ENCODE measurements at places on chromosomes 7 and 10.

DNA sequence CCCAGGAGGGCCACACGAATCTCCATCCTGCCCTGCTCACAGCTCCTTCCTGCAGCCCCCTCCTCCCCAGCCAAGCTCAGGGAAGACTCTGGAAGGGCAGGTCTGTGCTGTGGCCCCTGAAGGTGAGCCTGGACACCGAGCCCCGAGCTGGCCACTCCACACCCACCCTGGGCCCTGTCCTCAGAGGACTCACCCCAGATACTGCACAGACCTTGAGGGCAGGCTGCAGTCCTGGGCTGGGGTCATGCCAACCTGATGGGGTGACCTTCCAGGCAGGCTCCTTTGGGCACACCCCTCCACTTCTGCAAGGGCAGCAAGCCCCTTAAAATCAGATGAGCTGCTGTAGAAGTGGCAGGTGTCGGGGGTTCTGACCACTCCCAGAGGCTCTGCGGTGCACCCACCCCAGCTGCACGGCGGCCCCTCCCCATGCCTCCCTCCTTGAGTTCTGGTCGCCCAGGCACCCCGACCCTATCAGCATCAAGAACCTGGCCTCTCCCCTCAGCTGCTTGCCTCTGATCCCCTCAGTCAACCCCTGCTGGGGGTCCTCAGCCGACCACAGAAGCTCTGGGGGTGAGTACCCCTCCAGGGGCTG lies 24.3 kb downstream of the YKT6 start:
- no peak for DNase-seq

GRCh38 chr10:117165538-117166417 lies 27.7 kb upstream of the VAX1 start:
- DNase-seq, result no peak

DNA sequence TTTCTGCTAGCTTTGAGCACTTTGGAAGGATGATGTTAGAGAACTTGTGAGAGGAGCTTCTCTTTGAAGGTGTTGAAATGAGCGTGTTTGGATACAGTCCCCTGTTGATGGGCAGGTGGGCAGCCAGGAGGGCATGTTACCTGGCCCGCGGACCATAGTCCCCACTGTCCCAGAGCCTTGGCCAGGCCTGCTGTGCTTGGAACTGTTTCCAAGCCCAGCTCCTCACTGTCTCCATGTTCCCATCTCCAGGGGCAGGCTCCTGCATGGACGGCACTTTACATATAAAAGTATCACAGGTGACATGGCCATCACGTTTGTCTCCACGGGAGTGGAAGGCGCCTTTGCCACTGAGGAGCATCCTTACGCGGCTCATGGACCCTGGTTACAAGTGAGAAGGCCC lies 27.2 kb upstream of the TRIM8 start:
- no peak for DNase-seq

GRCh38 chr7:139626817-139627216 lies 103.3 kb downstream of the CLEC2L start:
- DNase-seq, result peak; percentile 51

DNA sequence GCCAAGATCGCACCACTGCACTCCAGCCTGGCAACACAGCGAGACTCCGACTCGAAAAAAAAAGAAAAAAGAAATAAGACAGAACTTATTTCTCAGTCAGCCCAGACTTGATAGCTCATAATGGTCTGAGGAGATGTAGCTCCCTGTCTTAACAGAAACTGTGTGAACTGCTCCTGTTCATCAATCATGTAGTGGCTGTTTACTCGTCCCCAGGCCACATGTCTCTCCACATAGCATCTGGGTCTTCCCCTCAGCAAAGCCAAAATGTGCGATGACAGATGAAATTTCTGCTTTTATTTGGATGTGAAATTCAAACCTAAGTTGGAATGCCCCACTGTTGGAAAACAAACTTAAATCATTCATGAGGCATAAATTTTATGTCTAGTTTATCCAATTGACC lies 219.0 kb downstream of the CACNA2D1 start:
- DNase-seq, result no peak

DNA sequence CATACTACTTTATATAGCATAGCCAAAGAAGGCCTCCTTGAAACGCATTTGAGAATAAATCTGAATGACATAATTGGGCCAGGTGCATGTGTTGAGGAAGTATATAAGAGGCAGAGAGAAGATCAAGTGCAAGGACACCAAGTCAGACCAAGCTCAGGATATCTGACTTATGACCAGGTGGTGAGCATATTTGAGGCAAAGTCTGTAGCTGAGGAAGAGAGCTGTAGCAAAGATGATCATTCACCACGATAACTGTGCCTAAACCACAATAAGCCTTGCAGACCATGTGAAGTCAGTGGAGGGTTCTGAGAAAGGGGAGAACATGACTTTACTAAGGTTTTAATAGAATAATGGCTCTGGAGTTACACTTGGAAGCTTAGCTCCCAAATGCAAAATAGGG lies 292.3 kb downstream of the SORCS1 start:
- DNase-seq, result no peak

DNA sequence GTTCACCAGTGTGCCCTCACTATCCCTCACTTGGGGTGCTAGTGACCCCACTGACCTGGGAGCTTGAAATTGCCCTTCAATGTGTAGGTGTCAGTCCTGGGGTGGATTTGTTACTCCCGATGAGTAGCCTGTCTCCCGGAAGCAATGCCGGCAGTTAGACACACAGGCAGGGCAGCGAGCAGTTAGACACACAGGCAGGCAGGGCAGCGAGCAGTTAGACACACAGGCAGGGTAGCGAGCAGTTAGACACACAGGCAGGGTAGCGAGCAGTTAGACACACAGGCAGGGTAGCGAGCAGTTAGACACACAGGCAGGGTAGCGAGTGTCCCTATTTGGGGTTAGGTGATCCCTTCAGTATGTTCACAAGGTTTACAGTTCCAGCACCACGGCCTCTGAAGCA lies 44.0 kb downstream of the VWA2 start:
- DNase-seq, result no peak

GRCh38 chr10:44105696-44106095 lies 279.2 kb downstream of the CXCL12 start:
- no peak for DNase-seq

DNA sequence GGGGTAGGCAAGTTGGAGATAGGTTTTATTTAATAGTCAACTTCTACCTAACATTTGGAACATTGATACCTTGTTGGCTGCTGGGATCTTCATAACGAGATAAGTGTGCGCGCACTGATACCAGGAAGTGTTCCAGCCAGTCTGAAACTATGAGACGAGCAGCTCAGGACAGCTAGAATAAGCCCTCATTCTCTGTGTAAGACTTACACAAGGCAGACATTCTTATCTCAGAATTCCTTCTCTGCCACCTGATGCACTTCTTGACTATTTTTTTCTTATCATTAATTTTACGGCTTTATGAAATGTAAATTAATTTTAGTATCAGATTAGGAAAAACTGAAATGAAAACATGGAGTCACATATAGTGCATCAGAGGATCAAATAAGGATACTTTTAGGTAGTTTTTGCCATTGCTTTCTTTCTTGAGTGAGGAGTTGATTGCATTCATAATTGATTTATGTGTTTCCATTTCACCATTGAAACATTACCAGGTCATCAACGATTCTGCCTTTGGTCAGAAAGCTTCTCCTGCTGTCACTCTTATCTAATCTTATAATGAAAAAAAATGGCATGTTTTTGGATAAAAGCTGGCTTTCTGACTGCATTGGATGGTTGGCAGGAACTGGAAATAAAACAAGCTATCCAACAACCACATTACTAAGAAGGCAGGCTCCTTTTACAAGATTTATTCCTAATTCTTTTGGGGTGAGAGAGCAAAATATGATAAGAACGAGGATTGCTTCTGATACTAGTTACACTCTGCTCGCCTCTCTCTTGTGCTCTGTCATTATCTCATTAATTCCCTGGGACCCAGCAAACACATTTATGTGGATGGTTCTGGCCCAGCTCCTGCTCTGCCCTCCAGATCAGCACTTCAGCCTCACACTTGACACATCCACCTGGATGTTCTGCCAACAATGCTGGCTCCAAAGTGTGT lies 40.4 kb upstream of the ABCB5 start:
- no peak for DNase-seq

DNA sequence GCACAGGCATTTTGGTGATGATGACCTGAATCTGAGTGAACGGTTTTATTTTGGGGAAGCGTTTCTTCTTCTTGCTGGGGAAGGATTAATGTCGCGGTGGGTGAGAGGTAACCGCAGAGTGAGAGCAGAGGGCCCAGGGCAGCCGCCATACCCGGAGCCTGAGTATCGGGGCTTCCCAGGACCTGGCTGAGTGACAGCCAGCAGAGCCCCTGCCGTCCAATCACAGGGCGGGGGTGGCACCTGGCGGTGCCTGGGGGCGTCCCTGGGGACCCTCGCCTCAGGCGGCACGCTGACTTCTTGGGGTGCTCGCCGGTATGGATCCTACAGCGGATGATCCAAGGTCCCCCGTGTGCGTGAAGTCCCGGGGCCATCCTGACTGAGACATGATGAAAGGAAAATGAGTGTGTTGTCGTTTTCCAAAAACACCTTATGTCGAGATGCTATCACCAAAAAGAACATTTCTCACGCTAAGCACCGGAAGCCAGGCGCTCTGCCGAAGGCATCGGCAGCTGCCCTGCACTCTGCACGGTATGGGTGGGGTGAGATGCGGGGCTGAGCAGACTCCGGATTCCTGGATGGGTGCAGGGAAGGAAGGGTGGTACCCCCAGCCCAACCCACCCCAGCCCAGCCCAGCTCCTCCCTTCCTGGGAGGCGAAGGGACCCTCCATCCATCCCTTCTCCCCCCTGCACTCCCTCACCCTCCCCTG lies 227.9 kb upstream of the SHH start:
- DNase-seq, result no peak

GRCh38 chr10:75450644-75451640 lies 19.5 kb downstream of the LRMDA start:
- no peak for DNase-seq

Data from T-helper 1 cell (primary cell).